Suppressor macrophage treated with lipopolysaccharide for 1 hour (primary cell): ENCODE measurements at places on chromosomes 3 and 15.

DNA sequence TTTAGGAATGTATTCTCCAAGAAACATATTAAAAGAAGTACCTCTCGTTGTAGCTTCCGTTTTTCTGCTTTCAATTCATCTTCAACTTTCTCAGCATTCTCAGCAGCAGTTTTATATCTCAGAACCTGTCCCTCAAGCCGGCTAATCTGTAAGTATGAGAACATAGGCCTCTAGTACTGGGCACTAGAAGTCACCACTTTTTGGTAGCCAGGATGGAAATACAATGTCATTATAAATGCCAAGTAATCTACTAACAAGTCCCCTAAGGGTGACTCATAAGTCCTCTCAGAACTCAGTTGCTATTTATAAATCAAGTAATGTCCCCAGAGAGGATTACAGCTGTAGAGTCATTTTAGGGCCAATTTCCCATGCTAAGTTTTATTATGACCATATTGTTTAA lies 61.1 kb downstream of the MLH1 start:
- peak; percentile 37 for DNase-seq

- no peak for DNase-seq
Measured at GRCh38 chr3:114332342-114333179, 38.7 kb downstream of the TIGIT start.

DNA sequence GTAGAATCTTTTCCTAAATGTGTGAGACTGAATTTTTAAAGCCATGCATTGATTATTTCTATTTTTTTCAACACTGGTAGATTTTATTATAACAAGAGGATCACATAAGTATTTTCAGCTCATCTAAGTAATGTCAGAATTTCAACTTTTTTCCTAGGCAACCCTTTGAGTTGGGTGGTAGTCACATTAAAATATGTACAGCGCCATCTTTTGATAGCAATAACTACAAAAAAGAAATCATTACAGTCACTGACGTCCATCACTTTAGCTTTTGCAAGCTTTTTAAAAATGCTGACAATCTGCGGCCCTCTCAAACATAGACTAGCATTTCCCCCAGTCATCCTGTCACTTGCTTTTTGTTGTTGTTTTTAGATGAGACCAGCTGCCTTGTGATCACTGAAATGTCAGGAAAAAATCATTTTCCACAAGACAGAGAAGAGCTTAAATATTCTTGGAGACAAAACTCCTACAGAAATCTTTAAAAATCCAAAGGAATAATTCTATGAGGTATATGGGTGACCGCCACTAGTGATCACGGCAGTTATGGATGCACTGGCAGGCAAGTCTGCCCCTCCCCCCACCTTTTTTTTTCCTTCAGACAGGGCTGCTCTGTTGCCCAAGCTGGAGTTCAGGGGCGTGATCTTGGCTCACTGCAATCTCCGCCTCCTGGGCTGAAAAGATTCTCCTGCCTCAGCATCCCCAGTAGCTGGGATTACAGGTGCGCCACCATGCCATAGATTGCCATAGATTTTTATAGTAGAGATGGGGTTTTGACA lies 384.0 kb upstream of the KCNMB2 start:
- DNase-seq = peak; percentile 5

DNA sequence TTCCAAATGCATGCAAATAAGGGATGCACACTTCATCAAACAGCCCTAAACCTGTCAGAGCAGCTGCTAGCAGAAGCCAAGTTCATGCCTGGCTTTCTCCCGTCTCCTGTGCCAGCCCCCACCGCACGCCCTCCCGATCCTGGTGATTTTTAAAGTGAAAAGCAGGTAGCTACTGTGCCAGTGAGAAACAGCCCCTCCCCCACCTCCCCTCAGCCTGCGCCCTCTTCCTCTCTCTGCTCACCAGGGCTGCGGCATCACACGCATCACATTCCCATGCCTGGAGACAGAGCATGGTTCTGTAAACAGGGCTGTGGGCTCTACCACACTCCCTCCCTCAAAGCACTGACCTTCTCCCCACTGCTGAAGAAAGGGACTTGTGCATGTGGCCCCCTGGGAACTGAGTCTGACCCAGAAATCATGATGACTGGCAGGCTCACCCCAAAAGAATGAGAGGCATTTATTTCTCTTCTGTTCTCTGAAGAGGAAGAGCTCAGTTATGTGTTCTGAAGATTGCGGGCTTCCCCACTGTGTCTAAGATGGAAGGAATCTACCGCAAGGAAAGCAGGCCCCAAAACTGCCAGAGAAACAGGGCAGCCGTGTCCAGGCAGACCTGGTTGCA lies 14.5 kb upstream of the SLC6A1 start:
- no peak for DNase-seq

DNA sequence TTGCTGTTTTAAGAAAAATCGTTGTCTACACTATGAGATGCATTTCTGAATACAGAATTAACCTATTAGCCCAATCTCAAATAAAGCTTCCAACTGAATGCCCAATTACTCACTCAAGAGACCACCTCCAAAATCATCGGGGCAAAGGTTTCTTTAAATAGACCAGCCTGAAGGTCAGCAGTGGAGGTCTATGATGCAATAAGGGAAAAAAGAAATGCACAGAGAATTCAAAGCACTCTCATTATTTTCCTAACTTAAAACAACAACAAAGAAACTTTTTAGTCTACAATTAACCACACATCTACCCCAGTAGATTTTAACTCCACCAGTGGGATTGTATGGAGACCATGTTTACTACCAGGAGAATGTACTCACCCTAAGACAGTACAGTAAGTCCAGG lies 657.7 kb upstream of the CCDC54 start:
- DNase-seq = no peak

GRCh38 chr15:49045751-49046219 lies 461 bp downstream of the SECISBP2L start:
- peak; percentile 43 for DNase-seq

DNA sequence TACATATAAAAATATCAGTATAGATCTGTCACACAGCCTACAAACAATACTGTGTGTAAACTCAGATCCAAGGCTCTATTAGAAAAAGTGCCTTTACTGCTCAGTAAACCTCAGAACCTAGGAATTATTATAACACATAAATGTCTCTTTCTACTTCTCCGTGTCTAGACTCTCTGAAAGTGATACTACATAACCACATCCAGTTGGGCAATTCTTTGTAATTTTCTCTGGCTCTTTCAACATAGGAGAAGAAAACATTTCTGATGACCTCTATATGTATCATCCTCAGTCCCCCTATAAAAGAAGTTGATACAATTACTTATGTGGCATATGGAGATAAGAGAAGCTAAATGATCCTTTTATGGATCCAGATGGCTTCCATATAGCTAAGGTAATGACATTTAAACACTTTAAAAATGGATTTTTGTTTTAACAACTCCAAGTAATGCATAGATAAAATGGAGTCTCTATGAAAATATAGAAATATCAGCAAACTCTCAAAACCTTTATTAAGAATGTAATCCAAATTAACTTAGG lies 104.5 kb downstream of the LSAMP start:
- no peak for DNase-seq

GRCh38 chr3:14623569-14624051 lies 28.0 kb upstream of the CCDC174 start:
- DNase-seq = no peak

GRCh38 chr15:93866476-93866875 lies 364.9 kb upstream of the MCTP2 start:
- no peak for DNase-seq

DNA sequence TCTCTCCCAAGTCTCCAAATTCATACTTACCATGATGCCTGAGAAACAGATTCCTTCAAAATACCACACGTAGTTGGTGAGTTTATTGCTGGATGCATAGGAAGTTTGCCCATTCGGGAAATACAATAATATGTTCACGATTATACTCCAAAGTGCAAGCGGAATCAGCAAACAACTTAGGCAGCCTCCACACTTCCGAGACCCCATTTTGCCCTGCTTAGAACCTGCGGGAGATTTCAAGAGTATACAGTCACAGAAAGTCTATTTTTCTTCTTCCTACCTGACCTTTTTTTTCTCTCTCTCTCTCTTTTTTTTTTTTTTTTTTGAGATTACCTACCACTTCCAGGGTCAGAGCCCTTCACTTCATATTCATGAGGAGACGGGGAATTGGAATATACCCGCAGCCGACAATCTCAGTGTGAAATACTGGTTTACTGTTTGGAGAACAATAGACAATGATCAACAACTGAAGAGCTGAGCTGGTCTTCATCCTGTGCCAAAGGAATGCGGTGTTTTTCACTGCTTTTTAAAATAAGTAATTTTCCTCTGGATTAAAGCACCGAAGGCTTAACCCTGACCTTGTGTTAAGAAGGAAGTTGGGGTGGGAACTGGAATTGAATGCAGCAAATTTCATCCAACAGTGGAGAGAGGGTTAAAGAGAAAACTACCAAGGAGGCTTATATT lies at the start of gene TM4SF18:
TM4SF18 (minus strand) TSS at position 461 of the 684 bp plus-strand sequence; CDS start at position 207, 254 bp downstream.
- no peak for DNase-seq

GRCh38 chr3:71229905-71230657 lies 353.4 kb downstream of the FOXP1 start:
- no peak for DNase-seq

DNA sequence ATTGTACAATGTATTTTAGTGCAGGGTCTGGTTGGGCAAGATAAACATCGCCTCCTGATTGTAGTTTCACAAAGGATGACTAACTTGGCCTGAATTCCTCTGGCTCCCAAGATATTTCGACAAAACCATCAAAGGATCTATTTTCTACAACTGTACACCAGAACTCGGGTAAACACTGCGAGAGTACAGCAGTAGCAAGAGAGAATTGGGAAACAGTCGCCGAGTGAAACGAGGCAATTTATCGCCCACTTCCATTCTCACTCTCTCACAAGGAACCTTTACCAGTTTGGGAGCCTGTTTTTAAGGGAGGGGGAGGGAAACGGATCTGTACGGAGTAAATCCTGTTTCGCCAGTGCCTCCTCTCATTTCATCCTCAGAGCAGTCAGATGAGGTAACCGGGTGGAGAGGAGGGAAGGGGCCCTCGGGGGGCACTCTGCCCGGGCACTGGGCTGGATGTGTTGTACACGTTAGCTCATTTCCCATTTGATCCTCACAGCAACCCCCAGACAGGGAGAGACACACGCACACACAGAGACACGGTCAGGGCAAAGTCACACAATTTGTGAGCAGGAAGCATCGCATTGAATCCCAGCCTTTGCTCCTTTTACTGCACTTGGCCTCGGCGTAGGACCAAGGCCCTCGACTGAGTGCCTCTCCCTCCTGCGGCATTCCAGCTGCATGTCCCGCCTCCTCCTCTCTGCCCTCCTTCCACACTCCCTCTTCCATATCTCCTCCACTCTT lies 120.1 kb downstream of the LIPC start:
- DNase-seq = peak; percentile 48

DNA sequence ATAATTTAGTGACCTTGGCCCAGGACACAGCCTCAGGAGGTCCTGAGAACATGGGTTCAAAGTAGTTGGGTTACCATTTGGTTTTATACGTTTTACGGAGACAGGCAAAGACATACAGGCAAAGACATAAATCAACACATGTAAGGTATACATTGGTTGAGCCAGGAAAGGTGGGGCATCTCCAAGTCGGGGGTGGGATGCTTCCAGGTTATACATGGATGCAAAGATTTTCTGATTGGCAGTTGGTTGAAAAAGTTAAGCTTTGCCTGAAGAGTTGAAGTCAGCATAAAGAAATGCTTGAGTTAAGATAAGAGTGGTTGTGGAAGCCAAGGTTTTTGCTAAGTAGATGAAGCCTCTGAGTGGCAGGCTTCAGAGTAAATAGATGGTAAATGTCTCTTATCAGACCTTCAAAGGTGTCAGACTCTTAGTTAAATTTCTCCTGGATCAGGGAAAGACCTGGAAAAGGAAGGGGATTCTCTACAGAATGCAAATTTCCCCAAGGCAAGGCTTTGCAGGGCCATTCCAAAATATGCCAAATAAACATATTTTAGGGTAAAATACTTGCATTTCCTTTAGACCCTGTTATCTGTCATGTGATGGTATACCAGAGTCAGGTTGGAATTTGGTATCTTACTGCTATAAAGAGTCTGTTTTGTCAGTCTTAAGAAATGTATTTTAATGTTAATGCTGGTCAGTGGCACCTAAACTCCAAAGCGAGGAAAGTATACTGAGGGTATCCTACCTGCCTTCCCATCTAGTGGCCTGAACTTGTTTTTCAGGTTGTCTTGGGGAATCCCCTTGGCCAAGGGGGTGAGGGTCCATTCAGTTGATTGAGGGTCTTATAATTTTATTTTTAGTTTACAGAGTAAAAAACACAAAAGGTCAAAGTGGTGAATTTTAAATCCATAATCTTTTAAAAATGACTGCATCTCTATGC lies 8.2 kb upstream of the PDHB start:
- DNase-seq = no peak
